ENCODE measurements at places on chromosomes 4 and X. TPM values are rescaled to one million over a fixed set of nuclear protein-coding genes. Genes with fewer than 3 reads are reported as not detected.

DNA sequence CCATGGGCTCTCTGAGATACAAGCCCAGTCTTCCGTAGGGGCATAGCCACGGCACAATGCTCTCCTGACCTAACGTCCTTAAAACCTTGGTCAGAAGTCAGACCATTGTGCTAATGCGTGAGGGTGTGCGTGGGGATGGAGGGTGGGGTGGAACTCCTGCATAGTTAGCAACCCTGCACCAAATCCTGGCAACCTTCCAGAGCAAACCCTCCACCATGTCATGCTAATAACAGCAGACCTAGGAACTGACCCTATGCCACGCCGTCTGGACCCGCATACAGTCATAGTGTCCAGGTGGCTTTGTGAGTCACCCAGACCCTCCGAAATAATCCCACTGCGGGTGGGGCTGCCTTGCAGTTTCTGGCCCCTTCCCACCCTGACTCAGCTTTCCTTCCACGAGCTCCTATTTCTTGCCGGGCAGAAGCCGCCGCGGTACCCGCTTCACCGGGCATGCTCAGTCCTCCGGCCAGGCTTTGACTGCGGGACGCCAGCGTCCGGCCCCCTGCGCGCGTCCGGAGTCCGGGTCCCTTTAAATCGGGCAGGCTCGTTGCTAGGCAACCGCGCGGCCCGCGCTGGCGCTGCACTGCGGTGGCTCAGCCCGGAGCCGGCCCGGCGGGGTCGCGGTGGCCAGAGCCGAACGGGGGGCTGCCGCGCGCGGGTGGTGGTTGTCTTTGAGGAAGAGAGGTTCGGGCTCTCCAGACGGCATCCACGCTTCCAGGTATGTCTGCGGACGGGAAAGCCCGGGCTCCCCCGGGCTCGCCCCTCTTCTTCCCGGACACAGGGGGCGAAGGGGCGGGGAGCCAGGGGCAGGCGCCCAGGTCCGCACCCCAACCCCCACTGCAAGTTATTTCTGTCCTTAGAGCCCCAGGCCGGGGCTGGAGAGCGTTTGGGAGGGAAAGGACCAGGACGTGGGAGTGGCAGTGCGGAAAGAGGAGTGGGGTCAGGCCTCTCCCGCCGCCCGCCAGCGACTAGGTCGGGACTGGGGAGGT lies at the start of gene CCDC160:
Gene CCDC160 (plus strand): TSS at position 557 of the 989 bp plus-strand sequence. CDS start 7,619 bp downstream, outside the sequence.
- DNase-seq, result peak; percentile 53

DNA sequence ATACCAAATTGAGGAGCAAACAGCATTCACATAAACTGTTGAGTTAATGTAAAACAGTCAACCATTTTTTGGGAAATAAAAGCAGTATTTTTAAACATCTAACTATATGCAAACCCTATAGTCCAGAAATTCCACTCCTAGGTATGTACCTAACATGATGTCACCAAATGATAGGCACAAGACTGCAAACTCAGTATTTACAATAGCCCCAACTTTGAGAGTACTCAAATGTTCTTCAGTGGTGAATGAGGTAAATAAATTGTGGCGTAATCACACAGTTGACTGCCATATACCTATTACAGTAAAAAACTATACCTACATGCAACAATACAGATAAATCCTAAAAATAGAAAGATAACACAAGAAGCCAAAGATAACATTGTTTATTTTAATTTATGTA lies 1243.8 kb upstream of the ADGRL3 start:
- DNase-seq, result no peak

- no peak for DNase-seq
Observed at GRCh38 chrX:154019061-154019621, 561 bp downstream of the IRAK1 start.

The TDO2 gene
- polyA plus RNA-seq, result 22.9 TPM

GRCh38 chr4:5552451-5552850 lies 155.9 kb downstream of the EVC2 start:
- DNase-seq, result no peak

The MCF2 gene
- 0.06 TPM for polyA plus RNA-seq
